NCI-H524 treated with DMSO at 0.1 percent for 48 hours (cell line): ENCODE measurements at places on chromosomes 11 and 22.

- DNase-seq = no peak
Observed at GRCh38 chr11:64891215-64891848, 12.9 kb upstream of the EHD1 start.

- no peak for DNase-seq
Observed at GRCh38 chr11:94183251-94183885, 54.7 kb downstream of the PANX1 start.

DNA sequence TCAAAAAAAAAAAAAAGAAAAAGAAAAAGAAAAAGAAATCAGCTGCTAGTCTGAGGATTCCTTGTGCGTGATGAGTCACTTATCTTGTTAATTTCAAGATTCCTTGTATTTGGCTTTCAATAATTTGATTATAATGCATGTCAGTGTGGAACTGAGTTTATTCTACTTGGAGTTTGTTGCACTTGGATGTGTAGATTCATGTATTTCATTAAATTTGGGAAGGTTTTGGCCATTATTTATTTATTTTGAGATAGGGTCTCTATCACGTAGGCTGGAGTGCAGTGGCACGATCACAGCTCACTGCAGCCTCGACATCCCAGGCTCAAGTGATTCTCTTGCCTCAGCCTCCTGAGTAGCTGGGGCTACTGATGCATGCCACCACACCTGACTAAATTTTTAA is 14.8 kb downstream of the WBP2NL start:
- DNase-seq = no peak

DNA sequence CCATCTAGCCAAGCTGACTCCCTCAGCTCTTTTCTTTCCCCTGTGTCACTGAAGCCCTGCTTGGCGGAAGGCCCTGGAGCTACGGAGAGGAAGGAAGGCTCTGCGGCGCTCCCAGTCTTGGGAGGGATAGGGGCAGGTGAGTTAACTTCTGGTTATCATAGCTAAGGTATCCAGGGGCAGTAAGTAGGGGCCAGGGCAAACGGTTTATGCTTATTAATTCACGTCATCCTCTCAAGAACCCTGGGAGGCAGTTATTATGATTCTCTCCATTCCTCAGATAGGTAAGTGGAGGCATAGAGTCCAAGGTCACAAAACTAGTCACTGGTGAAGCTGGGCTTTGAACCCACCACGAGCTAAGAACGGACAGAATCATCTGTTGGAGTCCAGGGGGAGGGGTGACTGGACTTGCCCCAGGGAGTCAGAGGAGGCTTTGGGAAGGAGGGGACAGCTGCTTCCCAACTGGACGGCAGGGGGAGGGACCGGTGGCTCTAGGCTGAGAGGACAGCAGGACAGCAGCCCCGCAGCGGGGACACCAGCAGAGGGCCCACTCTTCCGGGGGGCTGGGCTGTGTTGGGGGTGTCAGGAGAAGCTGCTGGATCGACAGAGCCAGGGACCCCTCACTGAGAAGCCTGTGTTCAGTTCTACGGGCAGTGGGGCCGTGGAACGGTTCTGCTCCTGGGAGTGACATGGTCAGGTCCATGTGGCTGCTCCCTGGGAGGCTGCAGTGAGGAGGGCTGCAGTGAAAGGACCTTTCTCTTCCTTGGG is 3.5 kb downstream of the BAIAP2L2 start:
- no peak for DNase-seq

GRCh38 chr11:36385121-36385970 is 89.3 kb downstream of the PRR5L start:
- DNase-seq = peak; percentile 73

- no peak for DNase-seq
Observed at GRCh38 chr11:6079463-6079862, 28.0 kb upstream of the OR56B4 start.

DNA sequence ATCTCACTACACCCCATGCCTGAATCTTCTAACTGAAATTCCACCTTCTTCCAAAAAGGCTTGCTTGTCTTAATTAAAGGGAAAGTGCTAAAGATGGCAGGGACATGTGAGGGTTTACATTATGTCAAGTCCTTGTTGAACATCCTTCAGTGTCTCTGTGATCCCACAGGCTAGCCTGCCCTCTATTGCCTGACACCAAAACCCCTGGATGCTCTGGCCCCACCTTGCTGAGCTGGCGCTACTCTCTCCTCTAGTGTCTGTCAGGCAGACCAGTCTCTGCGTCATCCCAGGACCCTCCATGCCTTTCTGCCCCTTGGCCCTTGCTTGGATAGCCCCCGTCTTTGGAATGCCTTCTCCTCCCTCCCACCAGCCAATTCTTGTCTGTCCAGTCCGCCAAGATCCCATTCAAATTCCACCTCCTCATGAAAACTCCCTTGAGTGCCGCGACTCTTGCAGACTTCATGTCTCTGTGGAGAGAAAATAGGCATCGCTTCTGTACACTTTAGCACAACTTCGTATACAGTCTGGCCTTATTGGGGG is 69.3 kb downstream of the PKNOX2 start:
- no peak for DNase-seq

DNA sequence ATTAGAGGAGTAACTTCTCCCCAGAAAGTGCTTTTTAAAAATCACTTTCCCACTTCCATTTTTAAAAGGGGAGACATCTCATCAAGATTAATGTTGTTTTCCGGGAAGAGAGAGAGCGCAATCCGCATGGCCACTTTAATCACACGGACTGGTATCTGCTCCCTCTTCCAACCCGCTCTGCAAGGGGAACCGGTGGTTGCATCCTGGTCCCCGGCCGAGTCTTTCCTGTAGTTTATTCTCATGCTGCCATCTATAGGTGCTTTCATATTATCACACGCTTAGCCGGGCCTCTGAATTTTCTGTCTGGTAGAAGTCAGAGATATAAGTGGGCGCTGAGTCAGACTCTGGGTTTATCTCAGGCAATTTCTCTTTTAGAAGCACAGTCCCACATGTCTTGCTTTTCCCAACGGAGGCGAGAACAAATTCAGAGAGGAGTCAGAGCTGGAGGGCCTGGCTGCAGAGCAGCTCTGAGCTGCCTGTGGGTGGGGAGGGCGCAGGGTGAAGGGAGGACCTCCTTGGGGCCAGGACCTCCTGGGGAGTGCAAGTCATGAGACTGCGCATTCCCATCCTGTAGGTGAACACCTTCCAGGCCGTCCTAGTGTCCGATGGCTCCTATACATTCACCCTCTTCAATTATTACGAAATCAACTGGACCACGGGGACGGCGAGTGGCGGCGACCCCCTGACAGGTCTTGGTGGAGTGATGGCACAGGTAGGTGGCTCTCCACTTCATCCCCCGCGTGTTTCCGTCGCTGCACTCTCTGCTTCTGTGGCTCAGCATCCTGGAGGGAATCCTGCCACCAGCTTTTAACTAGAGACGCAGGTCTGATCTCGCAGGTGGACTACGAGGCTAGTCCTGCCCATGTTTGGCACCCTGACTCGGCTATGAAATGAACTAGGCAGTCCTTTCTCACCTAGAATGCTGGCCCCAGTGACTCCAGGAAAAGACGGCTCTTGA is 11.7 kb downstream of the TECTA start:
- peak; percentile 25 for DNase-seq

DNA sequence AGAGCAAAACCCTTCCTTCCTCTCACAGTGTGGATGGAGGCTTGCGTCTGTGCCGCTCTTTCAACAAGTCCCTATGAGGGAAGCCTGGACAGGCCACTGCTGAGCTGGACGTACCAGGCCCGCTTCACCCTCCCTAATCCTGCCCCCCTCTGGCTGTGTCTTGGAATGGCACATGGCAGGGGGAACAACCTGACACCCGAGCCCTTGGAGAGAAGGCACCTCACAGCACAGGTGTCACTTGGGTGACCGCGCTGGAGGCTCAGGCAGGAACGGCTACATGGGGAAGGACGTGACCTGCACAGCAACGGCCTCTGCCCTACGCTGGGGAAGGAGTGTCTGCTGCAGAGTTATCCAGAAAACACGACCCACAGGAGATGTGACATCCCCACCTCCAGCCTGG is 11.0 kb downstream of the CARS1 start:
- no peak for DNase-seq

GRCh38 chr22:45923835-45924234 is 53.1 kb downstream of the WNT7B start:
- no peak for DNase-seq

GRCh38 chr11:3959015-3959902 is 103.8 kb downstream of the STIM1 start:
- DNase-seq = no peak

DNA sequence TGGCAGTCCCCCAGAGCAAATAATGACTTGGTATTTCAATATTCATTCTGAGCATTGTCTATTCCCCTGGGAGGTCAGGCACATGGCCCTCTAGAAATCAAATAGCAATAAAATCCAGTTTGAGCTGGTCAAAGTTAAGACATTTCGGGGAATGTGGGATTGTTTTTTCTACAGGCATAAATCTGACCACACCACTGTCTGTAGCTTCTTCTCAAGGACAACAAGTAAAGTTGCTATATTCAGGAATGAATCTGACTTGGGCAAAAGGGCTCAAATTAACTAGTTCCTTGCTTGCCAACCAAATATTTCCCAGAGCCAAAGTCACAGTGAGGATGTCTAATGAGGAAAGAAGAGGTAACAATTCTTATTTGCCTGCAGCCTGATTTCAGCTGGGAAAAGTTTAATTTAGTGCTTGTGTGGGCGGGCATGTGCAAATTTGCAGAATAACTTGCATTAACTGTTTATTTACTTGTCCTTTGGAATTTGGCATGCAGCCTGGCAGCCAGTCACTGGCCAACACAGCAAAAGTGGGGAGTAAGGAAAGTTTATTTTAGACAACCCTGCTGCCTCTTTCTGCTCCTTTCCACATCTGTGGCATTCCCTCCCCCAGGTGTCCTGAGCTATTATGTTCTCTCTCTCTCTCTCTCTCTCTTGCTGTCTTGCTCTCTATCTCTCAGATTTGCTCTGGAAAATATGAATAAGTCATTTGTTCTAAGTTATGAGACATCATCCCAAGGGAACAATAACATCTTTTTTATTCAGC is 51.2 kb upstream of the ARHGAP20 start:
- no peak for DNase-seq

DNA sequence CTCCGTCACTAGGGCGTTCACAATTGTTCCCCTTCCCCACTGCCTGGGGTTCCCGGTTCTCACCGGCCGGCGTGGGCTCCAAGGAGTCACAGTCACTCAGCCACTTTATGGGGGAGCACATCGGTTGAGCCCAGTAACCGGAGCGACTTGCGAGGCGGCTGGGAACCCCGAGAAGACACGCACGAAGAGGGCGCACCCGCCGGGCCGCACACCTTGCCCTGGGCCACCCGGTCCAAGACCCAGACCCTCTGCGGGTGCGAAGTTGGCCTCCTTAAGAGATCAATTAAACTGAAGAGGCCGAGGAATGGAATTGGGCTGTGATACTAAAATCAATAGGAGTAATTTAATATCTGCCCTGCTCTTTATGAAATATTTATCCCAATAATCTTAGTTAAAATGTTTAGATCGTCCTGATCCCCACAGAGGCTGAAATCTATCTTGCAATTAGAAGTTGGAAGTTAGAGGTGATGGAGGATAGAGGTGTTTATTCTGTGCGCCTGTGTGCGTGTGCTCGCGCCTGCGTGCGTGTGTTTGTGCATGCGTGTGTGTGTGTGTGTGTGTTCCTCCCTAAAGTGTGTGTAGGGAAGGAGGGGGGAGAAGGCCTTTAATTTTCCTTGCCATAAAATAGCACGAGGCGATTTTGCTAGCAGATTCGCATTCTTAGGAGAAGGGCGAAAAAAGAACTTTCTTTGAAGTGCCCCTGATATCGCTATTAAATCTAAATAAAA is 954 bp upstream of the MN1 start:
- no peak for DNase-seq

- no peak for DNase-seq
Observed at GRCh38 chr11:129960216-129961214, 42.1 kb downstream of the PRDM10 start.

GRCh38 chr22:40401532-40401931 is 31.1 kb downstream of the SGSM3 start:
- no peak for DNase-seq

- no peak for DNase-seq
Observed at GRCh38 chr11:113876074-113876797, 864 bp upstream of the USP28 start.

GRCh38 chr22:26797910-26798309 is 140.5 kb downstream of the MIAT start:
- DNase-seq = no peak

DNA sequence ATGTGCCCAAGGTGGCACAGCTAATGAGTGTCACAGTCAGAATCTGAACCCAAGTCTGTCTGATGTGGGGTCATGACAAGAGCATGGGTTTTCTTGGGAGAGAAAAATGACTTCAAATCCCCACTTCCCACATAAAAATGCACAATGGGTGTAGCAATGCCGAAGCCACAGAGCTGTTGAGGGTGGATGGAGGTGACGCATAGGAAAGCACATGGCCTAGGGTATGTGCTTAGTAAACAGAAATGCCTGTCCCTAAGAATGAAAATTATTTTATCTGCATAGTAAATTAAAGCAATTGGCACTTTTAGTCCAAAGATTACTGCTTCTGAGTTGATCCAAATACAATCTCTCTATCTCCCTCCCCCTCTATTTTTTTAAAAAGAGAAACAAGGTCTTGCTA is 10.9 kb downstream of the MICAL3 start:
- DNase-seq = no peak

DNA sequence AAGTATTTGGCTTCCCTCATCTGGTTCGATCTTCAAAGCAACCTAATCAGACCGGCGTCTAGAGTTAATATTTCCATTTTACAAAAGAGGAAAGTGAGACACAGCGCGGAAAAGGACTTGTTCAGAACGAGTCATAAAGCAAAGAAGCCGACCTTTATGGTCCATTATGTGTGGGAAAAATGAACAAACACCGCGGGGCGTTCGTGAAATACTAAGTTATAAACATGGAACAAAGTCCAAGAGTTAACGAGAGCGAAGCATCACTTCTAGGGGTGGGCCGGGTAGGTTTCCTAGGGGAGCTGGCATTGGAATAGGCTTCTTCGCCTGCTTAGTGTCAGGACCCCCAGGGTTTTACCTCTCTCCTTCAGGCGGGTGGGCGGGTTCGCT is 575 bp downstream of the DUSP18 start:
- no peak for DNase-seq
